Activated CD4-positive, CD25-positive, alpha-beta regulatory T cell (primary cell): ENCODE measurements at places on chromosomes 6 and 20.

DNA sequence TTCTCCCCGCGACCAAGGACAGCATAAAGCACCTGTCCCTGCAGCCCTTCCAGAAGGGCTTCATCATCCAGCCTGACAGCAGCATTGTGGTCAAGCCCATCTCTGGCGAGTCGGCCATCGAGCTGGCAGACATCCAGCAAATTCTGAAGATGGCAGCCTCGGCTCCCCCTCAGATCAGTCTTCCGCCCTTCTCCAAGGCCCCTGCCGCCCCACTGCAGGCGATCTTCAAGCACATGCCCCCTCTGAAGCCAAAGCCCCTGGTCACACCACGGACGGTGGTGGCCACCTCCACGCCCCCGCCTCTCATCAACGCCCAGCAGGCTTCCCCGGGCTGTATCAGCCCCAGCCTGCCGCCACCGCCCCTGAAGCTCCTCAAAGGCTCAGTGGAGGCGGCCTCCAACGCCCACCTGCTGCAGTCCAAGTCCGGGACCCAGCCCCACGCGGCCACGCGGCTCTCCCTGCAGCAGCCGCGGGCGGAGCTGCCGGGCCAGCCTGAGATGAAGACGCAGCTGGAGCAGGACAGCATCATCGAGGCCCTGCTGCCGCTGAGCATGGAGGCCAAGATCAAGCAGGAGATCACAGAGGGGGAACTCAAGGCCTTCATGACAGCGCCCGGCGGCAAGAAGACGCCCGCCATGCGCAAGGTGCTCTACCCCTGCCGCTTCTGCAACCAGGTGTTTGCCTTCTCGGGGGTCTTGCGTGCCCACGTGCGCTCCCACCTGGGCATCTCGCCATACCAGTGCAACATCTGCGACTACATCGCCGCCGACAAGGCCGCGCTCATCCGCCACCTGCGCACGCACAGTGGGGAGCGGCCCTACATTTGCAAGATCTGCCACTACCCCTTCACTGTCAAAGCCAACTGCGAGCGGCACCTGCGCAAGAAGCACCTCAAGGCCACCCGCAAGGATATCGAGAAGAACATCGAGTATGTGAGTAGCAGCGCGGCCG lies 83.3 kb downstream of the SSR1 start:
- no peak for DNase-seq

- DNase-seq, result no peak
Measured at GRCh38 chr6:92930171-92930570, 489.2 kb downstream of the EPHA7 start.

DNA sequence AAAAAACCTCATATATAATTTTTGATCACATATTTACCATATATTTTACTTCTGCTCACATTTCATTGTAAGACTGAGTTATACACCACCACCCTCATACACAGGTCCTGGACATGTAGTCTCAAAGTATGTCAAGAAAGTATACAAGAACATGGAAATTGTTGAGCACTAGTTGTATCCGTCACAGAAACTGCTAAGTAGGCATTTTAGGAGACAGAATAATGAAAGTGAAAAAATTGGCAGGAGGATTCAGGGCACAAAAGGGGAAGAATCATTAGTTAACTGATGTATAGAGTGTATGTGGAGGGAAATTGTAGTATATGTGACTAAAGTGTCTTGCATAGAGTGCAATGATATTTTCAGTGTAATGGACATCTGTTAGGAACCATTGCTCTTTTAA lies 458.8 kb downstream of the TFAP2B start:
- no peak for DNase-seq

DNA sequence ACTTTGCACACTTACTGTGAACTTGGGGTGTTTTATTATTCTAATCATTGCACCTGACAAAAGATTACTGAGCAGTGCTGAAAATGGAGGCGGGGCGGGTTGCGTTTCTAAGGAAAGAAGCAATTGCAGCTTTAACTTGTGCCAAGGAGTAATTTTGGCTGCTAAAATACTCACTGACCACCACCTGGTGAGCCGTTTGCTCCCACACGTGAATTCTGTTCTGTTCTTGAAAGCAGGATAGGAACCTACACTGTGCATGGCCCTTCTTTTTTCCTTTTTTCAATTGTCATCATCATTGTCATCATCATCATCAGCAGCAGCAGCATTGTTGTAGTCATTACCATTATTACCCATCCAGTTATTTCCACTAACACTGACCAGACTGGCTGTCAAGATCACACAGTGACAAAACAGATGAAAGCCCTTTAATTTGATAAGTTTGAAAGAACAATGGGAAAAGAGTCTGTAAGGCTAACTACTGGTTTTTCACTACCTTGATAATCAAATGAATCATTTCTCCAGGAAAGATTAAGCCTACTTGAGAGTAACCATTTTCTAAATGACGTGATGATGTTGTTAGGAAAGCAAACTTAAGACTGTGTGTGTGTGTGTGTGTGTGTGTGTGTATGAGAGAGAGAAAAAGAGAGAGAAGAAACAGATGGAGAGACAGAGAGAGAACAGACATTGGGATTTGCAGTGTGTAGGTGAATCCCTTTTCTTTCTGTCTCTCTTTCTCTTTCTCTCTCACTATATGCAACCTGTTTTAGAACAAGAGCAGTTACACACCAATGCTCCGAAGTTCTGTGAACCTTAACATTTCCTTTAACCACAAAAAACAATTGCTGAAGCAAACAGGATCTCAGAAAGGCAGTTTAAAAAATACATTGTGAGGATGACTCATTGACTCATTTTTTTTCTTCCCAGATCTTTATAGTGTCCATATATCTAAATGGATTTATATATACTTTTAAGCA lies 3.8 kb downstream of the RIPOR2 start:
- DNase-seq, result no peak

GRCh38 chr20:45254383-45255262 lies at the start of gene SLPI:
TSS of gene SLPI (minus strand) at chr20:45254564. CDS start at chr20:45254543, 21 bp downstream.
- no peak for DNase-seq

- DNase-seq, result no peak
Measured at GRCh38 chr6:161921602-161922395, 647.9 kb upstream of the AGPAT4 start.

- DNase-seq, result no peak
Measured at GRCh38 chr20:18796282-18796833, 17.2 kb upstream of the SCP2D1 start.

DNA sequence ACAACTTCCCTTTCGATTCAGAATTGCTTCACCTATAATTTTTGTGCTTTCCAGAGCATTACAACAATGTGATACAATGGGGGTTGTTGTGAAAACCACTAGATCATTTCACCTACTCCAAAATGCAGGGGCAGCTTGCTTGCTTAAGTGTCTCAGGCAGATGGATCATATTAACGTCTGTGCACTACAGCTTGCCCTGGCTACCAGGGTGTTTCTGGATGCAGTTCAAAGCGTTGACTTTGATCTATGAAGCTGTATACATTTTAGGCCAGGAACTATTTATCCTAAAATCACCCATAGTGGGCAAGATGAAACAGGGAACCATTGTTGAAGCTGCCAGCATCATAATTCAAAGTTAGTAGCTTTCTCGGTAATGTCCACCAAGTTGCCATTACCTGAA lies 339.5 kb upstream of the HSF2 start:
- no peak for DNase-seq

DNA sequence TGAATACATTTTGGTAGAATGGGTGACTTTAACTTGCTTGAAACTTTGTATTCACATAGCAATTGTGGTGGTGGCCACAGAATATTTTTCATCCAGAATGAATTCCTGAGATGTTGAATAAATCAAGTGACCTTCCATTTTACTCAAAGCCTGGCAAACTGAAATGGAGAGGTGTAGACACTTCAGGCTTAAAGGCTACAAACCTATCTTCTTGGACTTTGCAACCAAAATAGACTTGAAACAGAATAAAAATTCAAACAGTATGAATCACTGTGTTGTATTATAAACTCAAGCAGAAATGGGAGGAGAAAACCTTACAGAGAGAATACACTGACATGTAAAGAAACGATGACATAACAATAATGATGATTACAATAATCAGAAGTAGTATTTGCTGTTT lies 371.6 kb downstream of the BCKDHB start:
- no peak for DNase-seq

- DNase-seq, result no peak
Measured at GRCh38 chr6:143180826-143181225, 120.1 kb downstream of the AIG1 start.

DNA sequence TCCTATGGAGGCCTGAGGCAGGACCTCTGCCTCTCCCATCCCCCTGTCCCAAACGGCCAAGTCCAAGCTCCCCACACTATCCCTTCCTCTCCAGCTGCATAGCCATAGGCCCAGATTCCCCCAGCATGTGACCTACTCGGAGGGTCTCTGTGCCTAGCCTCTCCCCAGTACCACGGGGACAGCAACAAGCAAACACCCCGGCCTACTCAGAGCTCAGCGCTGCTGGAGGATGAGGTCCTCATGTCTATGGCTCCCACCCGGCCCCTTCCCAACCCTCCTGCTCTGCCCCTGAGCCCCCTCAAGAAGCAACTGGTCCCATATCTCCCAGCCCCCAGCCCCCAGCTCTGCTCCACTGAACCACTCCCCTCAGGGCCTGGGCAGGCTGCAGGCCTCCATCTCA lies 24.2 kb downstream of the RNASET2 start:
- DNase-seq, result no peak

DNA sequence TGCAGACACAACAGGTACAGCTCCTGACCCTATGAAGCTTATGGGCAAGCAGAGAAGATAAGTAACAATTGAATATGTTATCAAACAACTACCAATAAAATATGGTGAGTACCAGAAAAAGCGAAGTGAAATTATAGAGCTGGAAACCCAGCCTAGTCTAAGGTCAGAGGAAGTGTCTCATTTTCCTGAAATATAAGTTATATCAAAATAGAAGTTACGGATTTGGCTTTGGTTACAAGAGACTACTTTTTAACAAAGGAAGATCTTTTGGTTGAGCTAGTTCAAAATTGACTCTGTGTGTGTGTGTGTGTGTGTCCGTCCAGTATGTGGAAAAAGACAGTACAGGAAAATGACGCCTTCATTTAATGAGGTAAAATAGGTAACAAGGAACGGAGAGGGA lies 8.9 kb downstream of the STX11 start:
- DNase-seq, result no peak

DNA sequence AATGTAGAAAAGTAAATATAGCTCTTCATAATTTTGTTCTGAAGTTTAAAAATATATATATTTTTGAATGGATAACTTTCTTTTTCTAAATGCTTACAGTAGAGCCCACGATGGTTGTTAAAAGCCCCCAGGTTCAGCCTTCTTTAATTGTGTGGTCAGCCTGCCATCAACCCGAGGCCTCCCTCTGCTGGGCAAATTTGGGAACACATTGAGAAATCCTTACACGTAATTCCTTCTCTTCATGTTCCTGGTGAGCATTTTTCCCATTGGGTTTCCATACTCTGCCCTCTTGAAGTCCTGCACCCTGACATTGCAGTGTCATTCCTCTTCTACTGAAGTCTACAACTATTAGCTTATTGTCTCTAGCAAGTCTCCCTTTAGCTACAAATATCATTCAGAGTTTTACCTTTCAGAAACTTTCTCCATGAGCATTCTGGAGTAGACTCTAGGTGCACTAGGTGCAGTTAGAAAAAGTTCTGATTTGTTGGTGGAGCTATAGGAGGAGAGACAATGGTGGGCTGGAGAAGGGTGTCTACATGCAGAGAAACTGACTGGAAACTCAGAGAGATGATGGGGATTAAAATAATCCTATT lies 40.6 kb downstream of the TRIM38 start:
- no peak for DNase-seq

GRCh38 chr6:16947375-16948015 lies 154.4 kb upstream of the STMND1 start:
- DNase-seq, result no peak

GRCh38 chr6:28816909-28817807 lies 106.6 kb downstream of the TRIM27 start:
- DNase-seq, result no peak

- no peak for DNase-seq
Measured at GRCh38 chr20:53964067-53964466, 106.3 kb downstream of the BCAS1 start.

DNA sequence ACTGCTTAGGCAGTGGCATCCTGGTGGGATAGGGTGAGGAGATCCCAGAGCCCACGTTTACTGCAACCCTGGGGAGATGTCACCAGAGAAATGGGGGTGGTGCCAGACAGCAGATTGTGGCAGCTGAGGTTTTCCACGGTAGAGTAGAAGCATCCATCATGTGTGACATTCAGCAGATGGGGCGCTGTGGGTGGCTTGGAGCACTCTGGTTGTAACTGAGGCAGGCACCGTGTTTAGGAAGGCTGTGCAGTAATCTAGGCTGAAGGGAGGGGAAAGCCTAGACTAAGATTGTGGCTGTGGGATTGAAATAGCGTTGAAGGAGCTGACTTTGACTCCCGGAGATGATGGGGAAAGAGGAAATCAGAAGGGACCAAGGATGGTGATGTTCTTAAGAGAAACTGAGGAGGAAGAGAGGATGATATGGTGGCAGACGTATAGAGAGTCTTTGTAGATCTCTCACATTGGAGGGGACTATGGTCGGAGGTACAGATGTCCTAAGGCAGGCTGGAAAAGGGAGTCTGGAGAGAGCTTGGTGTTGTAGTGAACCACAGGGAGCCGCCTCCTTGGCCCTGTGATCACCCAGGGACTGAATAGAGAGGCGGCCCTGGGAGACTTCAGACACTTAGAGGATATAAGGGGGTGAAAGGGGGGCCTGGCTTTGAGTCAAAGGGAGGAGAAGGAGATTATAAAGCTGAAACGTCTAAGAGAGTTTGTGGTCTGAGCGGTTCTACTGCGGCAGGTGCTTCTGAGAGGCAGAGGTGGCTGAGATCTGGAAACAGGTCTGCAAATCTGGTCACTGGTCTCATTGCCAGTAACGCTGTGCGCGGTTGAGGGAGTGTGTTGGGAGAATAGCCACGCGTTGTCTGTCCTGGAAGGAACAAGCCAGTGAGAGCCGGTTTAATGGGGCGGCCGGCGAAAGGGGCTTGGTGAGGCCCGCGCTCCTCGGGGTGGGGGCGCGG lies 792 bp upstream of the MICA start:
- DNase-seq, result no peak

DNA sequence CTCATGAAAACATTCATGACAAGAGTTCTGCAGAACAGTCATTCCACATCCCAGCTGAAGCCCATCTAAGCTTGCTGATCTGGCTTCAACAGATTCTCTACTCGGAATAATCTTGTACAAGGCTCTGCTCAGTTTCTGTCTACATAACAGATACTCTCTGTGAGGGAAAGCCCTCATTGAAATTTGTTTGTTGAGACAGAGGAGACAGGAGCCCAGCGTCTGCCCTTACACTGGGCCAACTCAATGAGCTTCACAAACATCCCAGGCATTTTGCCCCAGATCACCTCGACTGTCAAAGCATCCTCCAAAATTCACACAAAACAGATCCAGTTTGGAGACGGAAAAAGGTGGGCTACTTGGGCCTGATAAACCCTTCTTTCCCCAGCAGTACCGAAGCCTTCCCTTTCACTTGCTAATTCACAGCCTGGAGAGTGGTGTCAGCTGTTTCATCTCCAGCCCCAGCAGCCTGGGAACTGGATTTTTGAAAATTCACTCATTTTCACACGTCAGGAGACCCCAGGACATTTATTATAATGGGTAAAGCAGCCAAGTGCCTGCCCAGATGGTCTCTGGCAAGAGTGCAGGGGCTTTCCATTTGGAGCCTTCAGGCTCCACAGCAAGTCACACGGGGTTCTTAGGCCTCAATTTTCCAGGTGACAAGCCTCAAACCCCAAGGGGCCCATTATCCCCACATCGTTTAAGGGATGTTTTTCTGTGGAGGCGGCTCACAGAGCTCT lies 7.3 kb downstream of the CCDC167 start:
- DNase-seq, result no peak
